ENCODE measurements at places on chromosomes 7 and 10.

GRCh38 chr7:38840736-38841460 is 68.1 kb downstream of the VPS41 start:
- DNase-seq = no peak

DNA sequence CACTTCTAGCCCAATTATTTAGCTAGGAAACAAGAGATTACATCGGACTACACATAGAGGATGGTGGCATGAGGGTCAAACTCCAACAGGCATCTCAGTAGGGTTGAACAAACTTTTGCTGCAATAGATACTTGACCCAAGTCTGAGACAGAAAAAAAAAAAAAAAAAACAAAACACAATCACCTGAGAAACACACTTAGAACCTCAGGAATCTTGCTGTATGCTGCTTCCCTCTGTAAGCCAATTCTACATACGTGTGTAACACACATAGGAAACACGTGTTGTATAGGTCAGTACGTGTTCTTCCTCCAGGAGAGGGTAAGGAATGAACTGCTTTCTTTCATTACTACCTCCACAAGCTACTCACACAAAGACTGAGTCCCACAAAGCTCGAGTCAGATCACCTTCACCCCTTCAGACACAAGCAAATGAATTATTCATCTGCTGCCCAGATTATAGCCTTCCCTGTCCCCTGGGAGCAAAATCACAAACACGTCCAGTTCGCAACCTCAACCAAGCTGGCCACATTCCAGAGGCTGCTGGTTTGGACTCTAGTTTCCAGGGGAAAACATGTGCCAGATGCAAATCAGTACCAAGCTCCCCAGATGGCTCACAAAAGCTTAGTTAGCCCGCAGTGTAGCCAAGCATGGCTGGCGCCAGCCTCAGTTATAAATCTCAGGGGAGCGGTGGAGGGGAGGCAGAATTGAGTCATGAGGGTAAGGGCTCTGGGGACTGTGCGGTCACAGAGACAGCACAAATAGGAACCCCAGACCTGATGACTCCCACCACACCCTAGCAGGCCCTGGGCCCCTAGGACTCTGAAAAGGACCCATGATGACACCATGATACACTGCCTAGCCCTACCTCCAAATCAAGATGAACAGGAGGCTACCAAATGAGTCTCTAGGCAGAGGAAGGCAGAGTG is 15.1 kb downstream of the PSAP start:
- DNase-seq = no peak

GRCh38 chr10:15313843-15314242 is 57.2 kb downstream of the FAM171A1 start:
- no peak for DNase-seq

DNA sequence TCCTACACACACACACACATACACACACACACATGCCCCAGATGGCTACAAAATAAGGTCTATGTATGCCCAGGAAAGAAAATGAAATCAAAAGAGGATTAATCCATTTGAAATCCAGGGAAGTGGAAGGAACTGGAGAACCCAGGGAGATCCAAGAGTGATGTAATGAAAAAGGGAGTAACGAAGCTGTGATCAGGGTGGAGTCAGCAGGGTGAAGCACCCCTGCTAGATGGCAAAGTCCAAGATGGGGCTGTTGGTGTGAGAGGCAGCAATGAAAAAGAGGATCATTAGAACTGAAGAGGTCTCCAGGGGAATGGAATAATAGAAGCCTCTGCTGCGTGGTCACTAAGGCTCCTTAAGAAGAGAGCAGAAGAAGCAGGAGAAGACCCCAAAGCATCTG is 43.6 kb upstream of the IL6 start:
- DNase-seq = no peak

DNA sequence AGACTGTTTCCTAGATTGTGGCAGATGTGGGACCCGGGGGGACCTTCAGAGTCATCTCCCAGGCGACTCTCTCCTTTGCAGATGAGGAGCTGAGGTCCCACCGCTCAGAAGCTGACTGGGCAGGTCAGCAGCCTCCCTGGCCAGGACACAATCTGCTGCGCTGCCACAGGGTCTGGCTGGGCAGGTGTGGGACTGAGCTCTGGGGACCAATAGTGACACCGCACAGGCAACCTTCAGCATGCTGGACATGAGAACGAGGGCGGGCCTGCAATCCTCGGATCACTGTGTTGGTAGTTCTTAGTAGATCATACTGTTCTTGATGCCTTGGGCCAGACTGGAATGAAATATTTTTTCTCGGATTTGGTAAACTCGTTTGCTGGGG is 20.5 kb upstream of the CRYGN start:
- no peak for DNase-seq

DNA sequence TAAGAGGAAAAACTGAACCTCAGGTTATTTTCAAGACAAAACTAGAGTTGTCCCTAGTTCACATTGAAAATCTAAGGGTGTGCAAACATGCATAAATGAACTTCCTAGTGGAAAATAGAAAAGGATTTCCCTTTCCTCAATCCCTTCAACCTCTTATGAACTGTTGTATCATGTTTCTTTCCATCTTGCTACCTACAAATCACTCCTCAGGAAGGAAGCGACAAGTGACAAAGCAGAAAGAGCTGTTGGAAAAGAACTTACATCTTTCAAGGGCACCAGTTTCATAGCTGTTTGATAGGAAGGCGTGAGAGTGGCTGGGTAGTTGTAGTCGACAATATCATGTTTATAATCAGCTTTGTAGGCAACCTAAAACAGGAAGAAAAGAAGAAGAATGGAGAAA is 23.9 kb downstream of the NRAP start:
- DNase-seq = no peak
